ENCODE measurements at places on chromosomes 1 and 21.

DNA sequence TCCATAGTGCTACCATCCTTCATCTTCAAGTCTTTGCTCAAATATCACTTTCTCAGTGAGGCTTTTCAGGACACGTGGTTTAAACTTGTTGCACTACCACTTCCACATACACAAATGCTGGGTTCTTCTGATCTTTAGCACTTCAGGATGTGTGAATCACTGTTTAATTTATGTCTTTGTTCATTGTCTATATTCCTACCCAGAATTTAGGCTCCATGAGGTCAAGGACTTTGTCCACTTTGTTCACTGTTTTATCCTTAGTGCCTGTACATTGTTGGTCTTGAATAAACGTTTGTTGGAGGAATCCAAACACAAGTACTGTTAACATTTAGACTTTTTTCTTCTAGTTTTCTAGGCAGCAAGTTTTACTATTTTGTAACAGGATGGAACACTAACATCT is 42.6 kb upstream of the RALGPS2 start:
- DNase-seq, result no peak

GRCh38 chr1:207453710-207454045 is 450 bp upstream of the CR2 start:
- no peak for DNase-seq

- peak; percentile 72 for DNase-seq
Observed at GRCh38 chr1:25080294-25081209, 150.5 kb upstream of the RUNX3 start.

GRCh38 chr1:212402666-212403321 is 11.9 kb downstream of the PACC1 start:
- DNase-seq, result no peak

GRCh38 chr1:4585216-4585615 is 69.2 kb upstream of the AJAP1 start:
- DNase-seq, result no peak

GRCh38 chr1:36365381-36365780 is 20.3 kb downstream of the STK40 start:
- no peak for DNase-seq

GRCh38 chr1:116314305-116314919 is 58.6 kb upstream of the ATP1A1 start:
- DNase-seq, result no peak

- no peak for DNase-seq
Observed at GRCh38 chr1:177975588-177976495, 6.0 kb upstream of the SEC16B start.

DNA sequence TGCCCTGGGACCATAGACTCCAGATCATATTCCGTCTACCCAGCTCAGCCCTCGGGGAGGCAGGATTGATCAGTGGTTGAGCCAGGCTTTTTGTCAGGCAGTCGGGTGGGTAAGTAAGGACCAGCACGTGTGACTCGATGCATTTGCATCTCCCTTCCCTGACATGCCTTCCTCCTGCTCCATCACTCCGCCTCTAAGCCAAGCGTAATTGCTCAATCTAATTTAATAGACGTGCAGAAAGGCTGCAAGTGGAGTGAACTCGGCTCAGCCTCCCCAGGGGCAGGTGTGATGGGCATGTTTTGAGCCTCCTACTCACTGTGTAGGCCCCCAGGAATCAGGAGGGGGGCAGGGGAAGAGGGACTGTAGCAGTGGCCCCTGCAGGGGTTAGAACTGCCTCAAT is 34.6 kb upstream of the GRIK3 start:
- no peak for DNase-seq

DNA sequence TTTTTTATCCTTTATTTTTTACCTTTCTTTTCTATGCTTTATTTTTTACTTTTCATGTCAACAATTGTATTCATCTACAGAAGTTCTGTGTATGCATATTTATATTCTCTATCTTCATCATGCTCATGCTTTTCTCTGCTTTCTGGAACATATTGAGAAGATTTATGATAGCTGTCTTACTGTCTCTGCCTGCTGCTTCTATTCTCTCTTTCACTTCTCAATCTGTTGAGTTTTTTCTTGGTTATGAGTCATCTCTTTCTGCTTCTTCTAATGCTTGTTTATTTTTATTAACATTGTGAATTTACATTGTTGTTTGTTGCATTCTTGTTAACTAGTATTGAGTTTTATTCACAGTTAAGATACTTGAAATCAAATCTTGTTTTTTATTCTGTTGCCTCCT is 22.6 kb downstream of the F5 start:
- no peak for DNase-seq

GRCh38 chr21:31848326-31848985 is 24.4 kb upstream of the HUNK start:
- no peak for DNase-seq

DNA sequence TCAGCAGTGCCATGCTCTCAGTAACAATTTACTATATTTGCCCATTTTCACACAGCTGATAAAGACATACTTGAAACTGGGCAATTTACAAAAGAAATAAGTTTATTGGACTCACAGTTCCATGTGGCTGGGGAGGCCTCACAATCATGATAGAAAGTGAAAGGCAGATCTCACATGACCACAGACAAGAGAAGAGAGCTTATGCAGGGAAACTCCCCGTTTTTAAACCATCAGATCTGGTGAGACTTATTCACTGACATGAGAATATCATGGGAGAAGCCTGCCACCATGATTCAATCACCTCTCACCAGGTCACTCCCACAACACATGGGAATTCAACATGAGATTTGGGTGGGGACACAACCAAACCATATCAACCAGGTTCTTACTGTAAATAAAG is 112.1 kb upstream of the C1orf87 start:
- DNase-seq, result no peak

- DNase-seq, result no peak
Observed at GRCh38 chr1:153612755-153613331, at the start of gene S100A16. TSS of gene S100A16 (minus strand) at chr1:153613137. CDS start at chr1:153608151, 4,986 bp downstream.

GRCh38 chr1:186289943-186290545 is 85.0 kb downstream of the TPR start:
- DNase-seq, result peak; percentile 48

GRCh38 chr1:220281159-220281574 is 8.9 kb upstream of the RAB3GAP2 start:
- peak; percentile 80 for DNase-seq

DNA sequence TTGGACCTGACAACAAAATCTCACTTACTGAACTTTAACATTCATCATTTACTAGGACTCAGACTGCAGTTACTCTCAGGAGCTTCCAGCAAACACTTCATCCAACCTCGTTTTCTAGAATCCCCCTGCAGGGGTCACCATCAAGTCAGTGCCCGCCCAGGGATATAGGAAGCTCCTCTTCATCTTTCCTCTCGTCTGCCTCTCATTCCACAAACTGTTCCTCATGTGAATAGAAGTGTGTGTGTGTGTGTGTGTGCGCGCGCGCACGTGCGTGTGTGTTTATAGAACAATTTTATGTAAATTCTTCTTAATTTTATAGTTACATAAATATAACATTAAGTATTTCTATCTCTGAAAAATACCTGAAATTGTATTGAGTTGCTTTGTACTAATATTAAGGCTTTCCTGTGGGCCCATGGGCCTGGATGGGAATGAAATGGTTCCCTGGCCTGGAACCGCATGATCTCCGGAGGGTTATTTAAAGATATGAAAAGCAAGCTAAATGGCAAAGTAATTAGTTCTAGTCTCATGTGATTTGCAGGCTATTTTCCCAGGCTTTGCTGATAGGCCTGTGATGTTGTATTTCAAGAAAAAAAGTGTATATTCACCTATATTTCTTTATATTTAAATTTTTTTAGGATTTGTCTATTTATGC is 21.7 kb upstream of the ABCD3 start:
- DNase-seq, result peak; percentile 4

- peak; percentile 90 for DNase-seq
Observed at GRCh38 chr21:27700974-27701614, 734.2 kb upstream of the ADAMTS5 start.

DNA sequence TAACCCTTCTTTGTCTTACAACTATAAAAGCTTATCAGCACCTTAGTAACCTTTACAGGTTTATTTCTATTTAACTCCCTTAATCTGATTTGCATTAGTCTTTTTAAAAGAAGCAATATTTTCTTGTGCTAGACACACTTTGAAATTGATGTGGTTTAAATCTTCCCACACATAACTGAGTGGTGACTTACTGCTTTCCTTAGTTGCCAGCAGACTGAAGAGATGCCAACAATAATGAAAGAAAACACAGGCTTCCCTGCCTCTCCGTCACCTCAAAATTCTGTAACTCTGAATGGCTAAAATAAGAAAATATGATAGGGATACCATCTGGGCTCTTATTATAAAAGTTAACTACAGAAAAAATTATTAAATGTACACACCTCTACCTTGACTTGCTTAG is 196.8 kb downstream of the PTBP2 start:
- DNase-seq, result no peak

GRCh38 chr21:31938330-31939301 is 65.8 kb downstream of the HUNK start:
- peak; percentile 9 for DNase-seq

DNA sequence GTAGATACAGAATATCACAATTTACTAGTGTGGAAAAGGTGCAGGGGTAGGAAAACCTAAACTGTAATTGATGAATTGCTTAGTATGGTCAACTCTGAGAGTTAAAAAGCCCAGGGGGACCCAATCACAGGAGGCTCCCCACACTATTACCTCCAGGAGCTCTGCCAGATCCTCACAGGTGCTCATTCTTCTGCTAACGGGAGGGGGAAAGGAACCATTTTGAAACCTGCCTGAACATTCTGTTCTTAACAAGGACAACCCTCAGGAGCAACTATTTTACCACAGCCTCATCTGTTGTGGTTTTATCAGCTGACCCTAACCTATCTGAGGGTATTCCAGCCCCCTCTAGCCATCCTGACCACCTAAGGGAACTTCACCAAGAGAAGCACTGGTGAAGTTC is 19.1 kb downstream of the PDIK1L start:
- peak; percentile 24 for DNase-seq

DNA sequence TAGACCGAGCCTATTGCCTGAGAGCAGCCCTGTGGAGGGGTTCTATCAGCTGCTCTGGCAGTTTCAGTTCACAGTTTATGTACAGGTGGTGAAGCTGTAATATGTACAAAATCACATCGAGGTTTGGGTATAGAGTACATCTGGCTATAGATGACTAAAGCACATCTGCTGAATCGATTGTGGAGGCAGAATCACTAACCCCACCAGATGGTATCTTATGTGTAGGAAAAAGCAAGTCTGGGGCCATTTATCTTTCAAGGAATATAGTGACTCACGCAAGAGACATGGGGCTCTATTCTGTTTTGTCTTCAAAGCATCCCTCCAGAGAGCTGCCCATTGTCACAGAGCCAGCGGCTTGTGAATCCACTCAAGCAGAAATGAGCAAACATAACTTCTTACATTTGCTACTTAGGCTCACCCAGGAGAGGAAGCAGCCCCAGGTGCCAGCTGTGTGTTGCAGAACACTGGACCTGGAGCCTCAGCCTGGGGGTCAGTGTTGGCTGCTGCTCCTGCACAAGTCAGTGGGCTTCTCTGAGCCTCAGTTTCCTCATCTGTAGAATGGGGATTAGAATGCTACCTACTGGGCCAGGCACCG is 21.3 kb downstream of the MIIP start:
- no peak for DNase-seq

GRCh38 chr1:47201179-47201578 is 11.3 kb upstream of the PDZK1IP1 start:
- no peak for DNase-seq

- DNase-seq, result peak; percentile 37
Observed at GRCh38 chr1:196527919-196528318, 80.3 kb downstream of the KCNT2 start.

DNA sequence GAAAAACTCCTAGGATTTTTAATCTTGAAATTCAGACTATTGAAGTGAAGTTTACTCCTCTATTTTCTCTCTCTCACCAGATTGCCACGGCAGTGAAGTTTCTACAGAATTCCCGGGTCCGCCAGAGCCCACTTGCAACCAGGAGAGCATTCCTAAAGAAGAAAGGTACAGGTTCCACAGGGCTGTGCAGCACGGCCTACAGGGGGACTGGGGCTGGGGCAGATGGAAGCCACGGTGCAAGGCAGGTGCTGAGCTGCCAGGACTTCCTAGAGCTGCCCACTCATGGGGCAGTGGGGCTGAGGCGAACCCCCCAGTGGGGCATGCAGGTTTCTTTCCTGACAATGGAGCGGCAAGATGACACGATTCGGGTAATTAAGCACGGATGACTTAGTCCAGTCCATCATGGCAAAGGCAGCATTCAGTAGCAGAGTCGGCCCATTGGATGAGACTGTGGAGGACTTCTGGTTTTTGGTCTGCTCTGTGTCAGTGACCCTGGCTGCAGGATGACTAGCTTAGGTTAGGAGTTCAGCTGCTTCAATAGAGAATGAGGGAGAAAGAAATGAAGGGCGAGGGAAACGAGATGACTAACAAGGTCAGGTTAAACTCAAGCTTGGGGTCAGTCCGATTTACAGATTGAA is 61.5 kb downstream of the PEX14 start:
- DNase-seq, result no peak

- DNase-seq, result no peak
Observed at GRCh38 chr1:245441689-245442088, 286.9 kb downstream of the KIF26B start.

DNA sequence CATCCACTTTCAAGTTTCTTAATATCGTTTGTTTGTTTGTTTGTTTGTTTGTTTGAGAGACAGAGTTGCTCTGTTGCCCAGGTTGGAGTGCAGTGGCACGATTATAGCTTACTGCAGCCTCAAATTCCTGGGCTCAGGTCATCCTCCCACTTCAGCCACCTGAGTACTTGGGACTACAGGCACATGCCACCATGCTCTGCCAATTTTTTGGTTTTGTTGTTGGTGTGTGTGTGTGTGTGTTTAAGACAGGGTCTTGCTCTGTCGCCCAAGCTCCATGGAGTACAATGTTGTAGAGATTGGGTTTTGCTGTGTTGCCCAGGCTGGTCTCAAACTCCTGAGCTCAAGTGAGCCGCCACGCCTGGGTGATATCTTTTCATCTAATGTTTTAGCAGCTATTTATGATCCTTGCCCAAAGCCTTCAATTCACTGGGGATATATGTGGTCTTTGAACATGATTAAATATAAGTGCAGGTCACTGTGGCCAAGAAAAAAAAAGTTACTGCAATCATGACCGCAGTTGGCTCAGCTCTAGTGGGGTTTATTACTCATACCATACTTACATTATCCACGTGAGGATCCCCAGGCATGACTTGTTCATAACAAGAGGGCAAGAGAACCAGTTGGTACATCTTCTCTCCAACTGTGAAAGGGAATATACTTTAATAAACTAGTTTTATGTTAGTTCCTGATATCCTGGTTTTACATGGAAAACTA is 8.0 kb downstream of the RRP1B start:
- DNase-seq, result no peak

GRCh38 chr1:179800481-179800880 is 57.4 kb downstream of the FAM163A start:
- no peak for DNase-seq

GRCh38 chr1:213761845-213762407 is 225.8 kb upstream of the PROX1 start:
- DNase-seq, result no peak

GRCh38 chr1:118008011-118008410 is 78.5 kb downstream of the WDR3 start:
- DNase-seq, result no peak
